ENCODE measurements at places on chromosomes 2 and 18.

GRCh38 chr2:176542476-176542875 is 273.2 kb downstream of the MTX2 start:
- no peak for DNase-seq

DNA sequence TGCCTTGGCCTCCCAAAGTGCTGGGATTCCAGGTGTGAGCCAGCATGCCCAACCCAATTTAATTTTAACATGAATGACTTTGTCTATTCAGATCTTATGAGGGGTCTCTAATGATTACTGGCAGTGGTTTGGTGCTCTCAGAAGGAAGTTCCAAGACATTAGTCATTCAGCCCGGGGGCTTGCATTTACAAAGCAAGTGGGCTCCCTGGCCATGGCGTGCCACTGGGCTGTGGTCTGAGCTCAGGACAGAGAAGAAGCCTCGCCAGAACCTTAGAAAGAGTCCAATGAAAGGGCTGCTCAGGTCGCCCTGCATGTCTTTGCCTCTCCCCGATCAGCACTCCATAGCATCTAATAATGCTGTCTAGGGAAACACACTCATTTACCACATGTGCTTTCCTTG is 182.6 kb upstream of the CHAC2 start:
- no peak for DNase-seq

DNA sequence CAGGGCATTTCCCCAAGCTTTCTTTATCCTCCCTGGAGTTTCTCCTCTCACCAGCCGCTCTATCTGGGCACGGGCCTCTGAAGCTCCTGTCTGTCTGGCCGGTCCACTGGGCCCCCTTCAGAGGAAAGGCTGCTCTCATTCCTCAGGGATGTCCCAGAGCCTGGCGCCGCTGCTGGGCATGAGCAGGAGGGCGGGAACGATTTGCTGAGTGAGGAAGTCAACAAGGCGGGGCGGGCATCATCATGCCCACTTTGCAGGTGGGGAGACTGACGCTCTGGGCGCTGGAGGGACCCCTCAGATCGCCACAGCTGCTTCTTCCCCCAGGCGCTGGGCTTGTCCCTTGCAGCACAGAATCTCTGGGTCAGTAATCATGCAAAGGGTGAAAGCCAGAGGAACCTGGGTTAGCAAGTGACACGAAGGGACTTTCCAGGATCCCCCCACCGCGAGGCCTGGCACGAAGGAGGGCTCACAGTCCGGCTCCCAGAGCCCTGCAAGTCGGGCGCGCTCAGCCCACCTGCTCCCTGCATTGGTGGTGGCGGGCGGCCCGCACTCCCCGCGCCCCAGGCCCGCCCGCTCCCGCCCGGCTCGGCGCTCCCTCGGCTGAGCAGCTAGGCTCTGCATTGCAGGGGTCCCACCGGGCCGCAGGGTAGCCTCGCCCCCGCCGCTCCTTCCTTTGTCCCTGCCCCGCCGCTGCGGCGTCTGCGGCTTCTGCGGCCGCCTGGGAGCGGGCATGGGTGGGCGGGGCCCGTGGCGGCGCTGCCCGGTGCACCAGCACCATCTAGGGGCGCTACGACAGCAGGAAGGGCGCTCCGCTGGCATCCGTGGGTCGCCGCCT is 157.8 kb downstream of the CYRIA start:
- DNase-seq = no peak

GRCh38 chr2:169860149-169860548 is 32.9 kb downstream of the UBR3 start:
- no peak for DNase-seq

DNA sequence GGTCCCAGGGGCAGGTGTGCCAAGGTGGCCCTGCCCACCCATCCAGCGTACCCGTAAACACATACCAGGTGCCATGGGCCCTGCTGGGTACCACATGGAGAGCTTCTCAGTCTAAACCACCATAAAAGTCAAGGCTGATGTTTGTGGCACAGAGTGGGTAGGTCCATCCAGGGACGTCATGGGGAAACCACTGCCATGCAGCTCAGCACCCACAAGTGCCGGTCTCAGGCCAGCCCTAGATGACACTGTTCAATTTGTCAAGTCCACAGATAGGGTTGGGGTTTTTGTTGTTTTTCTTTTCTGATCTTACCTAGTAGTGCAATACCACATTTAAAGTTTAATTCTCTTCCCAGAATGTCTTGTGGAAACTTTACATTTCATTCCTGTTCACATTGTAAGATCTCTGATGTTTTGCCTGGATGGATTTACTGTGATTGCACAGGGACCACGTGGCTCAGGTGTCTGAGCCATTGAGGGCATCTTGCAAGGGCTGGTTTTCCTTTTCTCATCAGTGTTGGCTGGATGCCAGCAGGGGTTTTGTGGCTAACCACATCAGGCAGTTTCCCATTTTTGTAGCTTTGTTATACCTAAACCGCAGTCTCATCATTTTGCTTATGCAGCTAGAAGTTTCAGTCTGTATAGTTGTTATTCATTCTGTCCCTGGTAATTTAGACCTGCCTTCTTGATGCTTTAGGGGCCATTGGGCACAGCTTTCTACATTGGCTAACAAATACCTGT is 64.7 kb downstream of the STK25 start:
- peak; percentile 70 for DNase-seq

DNA sequence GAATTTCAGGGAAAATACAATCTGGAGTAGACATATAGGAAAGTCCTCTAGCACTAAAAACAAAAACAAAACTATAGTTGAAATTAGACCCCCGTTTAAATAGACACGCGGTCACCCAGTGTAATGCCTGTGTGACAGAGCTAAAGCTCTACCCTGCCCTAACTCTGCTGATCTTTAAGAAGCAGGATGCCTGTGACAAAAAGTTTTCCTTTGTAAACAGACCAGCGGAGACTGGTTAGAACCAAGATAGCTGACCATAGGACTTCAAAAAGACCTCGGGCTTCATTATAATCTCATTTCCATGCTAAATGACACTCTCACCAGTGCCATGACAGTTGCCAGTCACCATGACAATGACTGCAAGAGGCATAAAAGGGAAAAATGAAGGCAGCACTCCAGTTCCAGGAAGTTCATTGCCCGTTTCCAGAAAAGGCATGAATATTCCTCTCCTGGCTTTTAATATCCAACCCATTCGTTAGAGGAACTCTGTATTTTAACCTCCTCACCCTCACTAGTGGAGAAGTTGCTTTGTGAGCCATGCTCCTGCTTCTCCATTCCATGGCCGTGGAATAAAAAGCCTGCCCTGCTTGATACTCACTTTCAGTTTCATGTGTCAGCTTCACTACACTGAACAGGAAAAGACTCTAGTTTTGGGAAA is 157.2 kb upstream of the COPS8 start:
- no peak for DNase-seq

- no peak for DNase-seq
Measured at GRCh38 chr18:30177056-30177455, 865.5 kb downstream of the DSC3 start.

GRCh38 chr2:181408861-181409260 is 48.3 kb upstream of the ITGA4 start:
- DNase-seq = no peak

GRCh38 chr2:239640676-239641578 is 240.1 kb upstream of the HDAC4 start:
- DNase-seq = no peak

DNA sequence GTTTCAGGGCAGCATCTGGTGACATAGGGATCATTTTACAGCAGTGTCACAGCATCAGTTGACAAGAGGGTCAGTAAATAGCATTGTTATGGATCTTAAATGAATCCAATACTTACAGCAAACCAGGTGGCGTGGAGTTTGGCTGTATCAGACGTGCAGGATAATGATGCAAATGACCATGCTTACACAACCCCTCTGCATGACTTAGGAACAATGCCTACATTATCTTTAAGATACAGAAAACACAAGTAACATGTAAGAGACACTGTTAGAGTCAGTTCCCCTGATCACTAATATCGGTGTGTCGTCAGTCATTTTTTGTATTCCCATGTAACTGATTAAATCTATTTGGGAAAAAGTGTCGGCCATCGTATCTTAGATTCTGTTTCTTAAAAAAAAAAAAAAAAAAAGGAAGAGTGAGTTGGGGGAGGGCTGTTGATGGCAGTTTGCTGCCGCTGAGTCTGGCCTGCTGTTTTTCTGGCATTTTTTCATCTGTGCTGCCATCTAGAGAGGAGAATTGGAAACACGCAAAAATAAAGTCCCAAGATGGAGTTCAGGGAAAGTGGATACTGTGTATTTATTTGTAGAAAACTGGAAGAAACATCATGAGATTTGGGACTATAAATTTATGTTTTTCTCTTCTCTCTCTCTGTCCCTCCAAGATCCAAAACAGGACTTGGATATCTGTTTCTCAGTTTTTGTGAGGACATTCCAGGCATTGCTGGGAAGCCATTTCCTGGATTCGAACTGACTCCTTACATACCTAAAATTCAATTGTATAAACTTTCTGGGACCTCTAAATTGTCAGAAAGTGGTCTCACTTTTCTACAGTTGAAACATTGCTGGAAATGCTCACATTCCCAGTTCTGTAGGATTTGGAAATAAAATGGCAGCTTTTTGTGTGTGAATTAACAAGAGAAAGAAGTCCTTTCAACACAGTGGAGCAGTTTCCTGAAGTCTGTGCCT is 60.3 kb upstream of the AGPS start:
- peak; percentile 10 for DNase-seq

DNA sequence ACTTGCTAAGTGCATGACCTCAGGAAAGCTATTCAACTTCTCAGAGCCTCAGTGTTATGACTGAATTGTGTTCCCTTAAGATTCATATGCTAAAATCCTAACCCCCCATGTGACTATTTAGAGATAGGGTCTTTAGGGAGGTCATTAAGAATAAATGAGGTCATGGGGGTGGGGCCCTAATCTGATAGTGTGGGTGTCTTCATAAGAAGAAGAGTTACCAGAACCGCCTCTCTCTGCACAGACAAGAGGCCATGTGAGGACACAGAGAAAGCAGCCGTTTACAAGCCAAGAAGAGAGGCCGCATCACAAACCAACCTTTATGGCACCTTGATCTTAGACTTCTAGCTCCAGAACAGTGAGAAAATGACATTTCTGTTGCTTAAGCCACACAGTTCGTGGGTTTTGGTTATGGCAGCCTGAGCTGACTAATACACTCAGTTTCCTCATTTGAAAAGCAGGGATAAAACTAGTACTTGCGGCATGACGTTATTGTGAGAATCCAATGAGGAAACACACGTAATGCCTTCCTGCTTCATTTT is 9.9 kb downstream of the SH2D6 start:
- no peak for DNase-seq

DNA sequence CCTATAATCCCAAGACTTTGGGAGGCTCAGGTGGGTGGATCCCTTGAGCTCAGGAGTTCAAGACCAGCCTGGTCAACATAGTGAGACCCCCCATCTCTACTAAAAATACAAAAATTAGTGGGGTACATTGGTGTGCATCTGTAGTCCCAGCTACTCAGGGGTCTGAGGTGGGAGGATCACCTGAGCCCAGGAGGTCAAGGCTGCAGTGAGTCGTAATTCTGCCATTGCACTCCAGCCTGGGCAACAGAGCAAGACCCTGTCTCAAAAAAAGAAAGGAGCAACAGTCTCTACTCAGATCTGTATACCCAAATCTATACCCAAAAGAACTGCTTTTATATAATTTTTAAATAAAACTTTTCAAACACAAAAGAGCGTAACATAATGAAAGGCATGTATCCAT is 5.5 kb upstream of the HSBP1L1 start:
- no peak for DNase-seq

DNA sequence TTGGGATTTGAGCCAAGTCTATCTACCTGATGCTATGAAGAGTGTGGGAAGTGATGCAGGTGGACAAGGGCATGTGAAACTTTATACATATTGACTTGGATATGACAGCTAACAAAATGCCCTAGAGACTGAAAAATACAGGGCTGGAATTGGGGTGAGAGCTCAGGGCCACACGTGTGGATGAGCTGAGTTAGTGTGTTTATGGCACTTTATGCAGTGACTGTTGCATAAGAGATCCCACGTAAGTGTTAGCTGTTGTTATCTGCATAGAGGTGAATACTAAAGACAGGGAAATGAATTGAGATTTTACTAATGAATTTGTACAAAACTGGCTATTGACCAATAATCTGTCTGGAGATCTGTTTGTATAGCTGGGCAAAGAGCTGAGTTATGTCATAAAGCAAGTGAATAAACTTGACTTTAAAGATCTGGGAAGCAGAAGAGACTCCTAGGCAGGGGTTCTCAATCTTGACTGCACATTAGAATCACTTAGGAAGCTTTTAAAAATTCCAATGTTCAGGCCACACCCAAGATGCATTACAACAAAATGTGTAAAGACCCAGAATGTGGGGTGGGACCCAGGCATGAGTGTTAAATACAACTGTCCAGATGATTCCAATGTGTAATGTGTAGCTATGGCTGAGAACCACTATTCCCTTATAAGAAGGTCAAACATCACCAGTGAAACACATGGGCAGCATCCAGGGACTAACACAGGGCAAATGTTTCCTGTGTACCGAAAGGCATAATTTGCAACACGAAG is 74.2 kb upstream of the STK17B start:
- no peak for DNase-seq

GRCh38 chr2:63425606-63426005 is 162.7 kb downstream of the WDPCP start:
- no peak for DNase-seq

DNA sequence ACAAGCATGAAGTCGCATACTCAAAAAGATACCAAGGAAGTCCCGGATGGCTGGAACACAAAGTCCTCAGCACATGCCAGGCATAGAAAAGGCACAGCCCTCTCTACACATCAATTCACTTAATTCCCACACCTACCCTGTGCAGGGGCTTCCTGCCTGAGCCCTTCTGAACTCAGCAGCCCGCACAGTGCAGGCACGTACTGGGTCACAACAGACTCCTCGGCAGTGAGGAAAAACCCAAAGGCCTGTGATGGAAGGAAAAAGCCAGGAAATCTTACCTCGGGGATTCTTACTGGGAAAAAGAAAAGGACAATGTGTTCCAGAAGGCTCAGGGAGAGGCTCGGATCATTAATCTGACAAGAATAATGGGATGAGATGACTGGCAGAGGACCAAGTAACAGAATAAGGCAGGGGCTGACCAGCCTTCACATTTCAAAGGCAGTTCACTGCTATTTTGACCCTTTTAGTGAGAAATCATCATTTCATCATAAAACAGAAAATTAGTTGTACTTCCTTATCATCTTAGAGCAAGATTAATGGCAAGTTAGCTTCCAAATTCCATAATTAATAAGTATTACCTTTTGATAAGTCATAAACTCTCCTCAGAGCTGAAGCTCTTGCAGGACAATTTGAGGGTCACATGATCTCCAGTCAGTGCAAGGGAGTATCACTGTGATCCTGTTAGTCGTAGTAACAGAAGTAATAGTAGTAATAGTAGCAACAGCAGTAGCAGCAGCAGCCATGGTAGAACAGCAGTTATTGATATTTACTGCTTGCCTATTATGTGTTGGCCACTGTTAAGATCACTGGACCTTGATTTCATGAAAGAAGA is 87.4 kb downstream of the STK39 start:
- no peak for DNase-seq

DNA sequence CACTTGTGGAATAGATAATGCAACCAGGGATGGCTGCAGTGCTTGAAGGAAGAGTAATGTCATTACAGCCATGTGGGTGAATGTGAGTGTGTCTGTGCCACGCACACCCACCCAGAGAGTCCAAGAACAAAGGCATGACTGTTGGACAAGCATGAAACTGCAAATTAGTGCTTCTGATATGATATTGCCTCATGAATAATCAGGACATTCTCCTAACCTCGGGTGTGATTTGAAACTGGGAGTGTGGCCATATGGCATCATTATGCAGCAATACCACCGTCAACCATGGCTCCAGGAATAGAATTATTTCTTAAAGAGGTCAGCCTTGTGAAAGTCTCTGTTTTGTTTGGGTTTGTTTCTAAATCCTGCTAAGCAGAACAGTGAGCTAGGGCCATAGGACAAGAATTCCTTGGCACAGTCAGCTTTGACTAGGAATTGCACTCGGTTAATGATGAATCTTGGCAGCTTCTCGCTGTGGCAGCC is 678.0 kb upstream of the RAB6C start:
- DNase-seq = no peak

- no peak for DNase-seq
Measured at GRCh38 chr2:150174056-150174805, 313.2 kb downstream of the RND3 start.
